Hematopoietic multipotent progenitor cell treated with erythropoietin and hydrocortisone succinate and interleukin-3 and kit ligand, for 6 days (in vitro differentiated cells): ENCODE measurements at places on chromosomes 12 and 14.

GRCh38 chr12:71214511-71215285 lies 56.9 kb upstream of the TSPAN8 start:
- DNase-seq = no peak

DNA sequence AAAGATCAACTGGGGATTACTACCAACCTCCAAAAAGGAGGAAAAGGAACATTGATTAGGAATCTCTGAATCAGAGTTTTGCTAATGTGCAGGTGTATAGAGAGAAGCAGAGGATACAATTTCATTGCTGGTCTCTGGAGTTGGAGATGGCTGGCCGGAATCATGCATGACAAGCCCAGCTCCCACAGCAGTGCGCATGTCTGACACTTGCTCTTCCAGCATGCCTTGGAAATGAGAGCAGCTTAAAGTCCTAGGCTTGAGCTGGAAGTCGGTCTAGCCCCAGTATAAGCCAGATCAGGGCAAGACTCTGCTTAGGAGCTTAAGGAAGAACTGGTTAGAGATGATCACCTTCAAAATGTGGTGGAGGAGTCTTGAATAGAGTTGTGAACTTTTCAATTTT lies 742.8 kb downstream of the DIO2 start:
- DNase-seq = no peak

GRCh38 chr12:31363831-31364230 lies 37.9 kb upstream of the SINHCAF start:
- no peak for DNase-seq

DNA sequence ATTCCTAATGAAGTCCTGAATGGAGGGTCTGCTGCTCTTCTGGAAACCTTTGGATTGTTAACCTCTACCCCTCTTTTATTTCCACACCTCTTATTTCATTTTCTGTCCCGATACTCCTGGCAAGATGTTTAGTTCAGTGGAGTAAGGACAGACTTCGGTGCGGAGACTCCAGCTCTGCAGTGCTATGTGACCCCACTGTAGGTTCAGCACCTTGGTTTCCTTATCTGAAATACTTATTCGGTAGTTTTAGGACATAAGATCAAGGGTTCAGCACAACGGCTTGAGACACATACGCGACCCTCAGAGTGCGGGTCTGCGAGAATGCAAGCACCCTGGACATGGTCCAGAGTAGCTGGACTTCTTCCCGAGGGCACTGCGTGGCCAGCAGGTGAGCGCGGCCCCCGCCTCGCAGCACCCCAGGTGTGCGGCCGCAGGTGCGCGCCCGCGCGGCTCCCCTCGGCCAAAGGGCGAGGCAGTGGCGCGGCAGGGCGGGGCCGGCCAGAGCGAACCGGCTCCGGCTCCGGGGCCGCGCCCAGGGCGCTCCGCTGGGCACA lies 465 bp upstream of the FGD4 start:
- DNase-seq = peak; percentile 35

DNA sequence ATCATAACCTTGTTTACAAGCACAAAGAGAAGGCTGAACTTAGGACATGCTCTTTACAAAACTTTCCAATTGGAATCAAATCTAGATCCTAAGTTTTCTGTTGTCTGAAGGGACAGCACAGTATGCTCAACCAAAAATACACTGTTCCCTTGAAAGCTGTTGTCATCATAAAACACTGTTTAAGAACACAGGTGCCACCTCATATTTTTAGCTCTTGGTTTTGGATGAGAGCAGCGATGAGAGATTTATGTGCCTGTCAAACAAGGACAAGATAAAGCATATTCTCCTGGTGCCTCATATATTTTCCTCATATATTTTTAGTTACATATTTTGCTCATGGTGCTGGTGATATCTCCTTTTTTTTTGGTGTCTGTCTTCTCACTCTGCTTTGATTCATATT lies 788.4 kb downstream of the AACS start:
- no peak for DNase-seq

GRCh38 chr12:74043343-74043742 lies 494.3 kb upstream of the ATXN7L3B start:
- DNase-seq = no peak

GRCh38 chr12:44497044-44497443 lies 379.1 kb downstream of the NELL2 start:
- no peak for DNase-seq

DNA sequence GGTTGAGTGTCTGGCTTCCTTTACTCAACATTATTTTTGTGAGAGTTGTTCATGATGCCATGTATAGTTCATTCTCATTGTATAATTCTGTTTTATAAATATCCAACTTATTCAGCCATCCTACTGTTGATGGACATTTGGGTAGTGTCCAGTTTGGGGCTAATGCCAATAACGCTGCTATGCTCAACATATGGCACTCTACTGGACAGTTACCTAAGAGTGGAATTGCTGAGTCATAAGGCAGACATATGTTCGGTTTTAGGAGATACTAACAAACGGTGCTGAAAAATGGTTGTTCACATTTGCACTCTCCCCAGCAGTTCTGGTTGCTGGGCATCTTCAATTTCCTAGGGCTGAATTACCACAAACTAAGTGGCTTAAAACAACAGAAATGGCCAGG lies 28.7 kb upstream of the P2RX4 start:
- no peak for DNase-seq

- no peak for DNase-seq
Observed at GRCh38 chr12:95074766-95075165, 1.3 kb upstream of the NR2C1 start.

- no peak for DNase-seq
Observed at GRCh38 chr12:3045989-3046388, 31.2 kb upstream of the TSPAN9 start.

GRCh38 chr12:102010265-102010994 lies 51.4 kb downstream of the WASHC3 start:
- peak; percentile 32 for DNase-seq

- DNase-seq = no peak
Observed at GRCh38 chr12:52236386-52237050, 3.5 kb downstream of the KRT7 start.

DNA sequence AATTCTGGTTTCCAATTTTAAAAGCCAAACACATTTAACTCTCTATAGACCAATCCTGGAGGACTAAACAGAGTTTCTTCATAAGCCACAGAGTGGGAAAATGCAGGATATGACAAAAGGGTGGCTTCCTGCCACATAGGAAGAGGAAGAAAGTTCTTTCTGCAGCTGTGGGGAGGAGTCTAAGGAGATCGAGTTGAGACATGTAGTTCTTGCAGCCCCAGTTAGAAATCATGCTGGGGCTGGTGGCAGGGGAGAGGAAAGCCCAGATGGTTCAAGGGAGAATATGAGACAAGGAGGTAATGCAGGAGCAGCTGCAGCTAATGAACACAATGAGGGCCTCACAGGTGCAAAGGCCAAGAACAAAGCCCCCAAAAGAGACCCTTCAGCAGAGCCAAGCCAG lies 85.0 kb upstream of the ARID2 start:
- peak; percentile 64 for DNase-seq

DNA sequence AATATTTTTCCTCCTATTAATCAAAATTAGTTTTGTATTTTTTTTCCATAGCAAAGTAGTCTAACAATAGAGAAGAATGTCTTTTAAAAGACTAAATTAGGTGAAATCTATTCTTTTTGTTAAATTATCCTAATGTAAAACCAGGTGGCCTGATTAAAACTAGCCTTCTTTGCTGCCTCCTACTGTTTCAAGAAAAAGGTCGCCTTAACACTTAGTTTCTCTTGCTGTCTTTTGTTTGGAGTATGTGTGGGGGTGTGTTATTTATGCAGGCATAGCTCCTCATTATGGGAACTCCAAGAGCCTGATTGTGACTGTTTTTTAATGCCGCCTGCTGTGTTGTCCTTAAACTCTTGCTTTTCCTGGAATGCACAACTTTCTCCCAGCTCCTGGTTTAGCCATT lies 855.3 kb downstream of the DIO2 start:
- no peak for DNase-seq
